ENCODE measurements at places on chromosomes 4 and X.

- H3K27ac ChIP-seq, result no peak overlapping the region
- DNase-seq, result no peak
- H3K36me3 ChIP-seq, result no peaks in the 10 kb centered on the region
- H3K4me1 ChIP-seq, result no peaks in the 10 kb centered on the region
- no peaks in the 10 kb centered on the region for H3K27me3 ChIP-seq
- H3K4me3 ChIP-seq, result no peak overlapping the region
Measured at GRCh38 chrX:143757375-143757774, 36.8 kb upstream of the SPANXN2 start.

- H3K4me1 ChIP-seq, result no peaks in the 10 kb centered on the region
- no peaks in the 10 kb centered on the region for H3K27me3 ChIP-seq
- H3K4me3 ChIP-seq, result no peak overlapping the region
- no peaks in the 10 kb centered on the region for H3K36me3 ChIP-seq
Measured at GRCh38 chr4:171650543-171650942, 162.7 kb upstream of the GALNTL6 start.

GRCh38 chr4:108336076-108336475, 167.3 kb upstream of the LEF1 start:
- no peaks in the 10 kb centered on the region for H3K27me3 ChIP-seq
- H3K27ac ChIP-seq, result no peak overlapping the region
- no peak for DNase-seq
- H3K36me3 ChIP-seq, result no peaks in the 10 kb centered on the region

DNA sequence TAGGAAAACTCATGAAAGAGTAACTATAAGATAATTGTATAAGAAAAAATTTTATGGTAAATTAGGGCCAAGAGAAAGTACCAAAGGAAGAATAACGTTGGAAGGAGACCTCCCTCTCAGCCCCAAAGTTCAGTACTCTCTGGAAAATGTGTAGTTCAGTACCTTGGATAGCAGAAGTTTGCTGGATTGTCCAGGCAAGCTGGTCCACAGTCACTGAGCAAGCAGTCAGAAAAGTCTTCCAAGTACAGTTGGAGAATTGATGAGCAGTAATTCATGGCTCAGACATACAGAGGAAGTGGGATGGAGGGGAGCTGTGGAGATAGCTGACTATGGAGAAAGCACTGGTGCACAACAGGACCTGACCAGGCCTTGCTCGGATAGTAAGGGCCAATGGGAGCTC, 598.2 kb upstream of the NDST4 start:
- no peaks in the 10 kb centered on the region for H3K27me3 ChIP-seq
- H3K36me3 ChIP-seq, result no peaks in the 10 kb centered on the region
- no peak for DNase-seq
- H3K27ac ChIP-seq, result no peak overlapping the region
- H3K4me1 ChIP-seq, result no peaks in the 10 kb centered on the region

GRCh38 chr4:154421618-154422017, 70.0 kb downstream of the DCHS2 start:
- no peaks in the 10 kb centered on the region for H3K36me3 ChIP-seq
- no peaks in the 10 kb centered on the region for H3K4me1 ChIP-seq
- H3K27ac ChIP-seq, result no peak overlapping the region
- H3K27me3 ChIP-seq, result no peaks in the 10 kb centered on the region
- no peak for DNase-seq
- no peak overlapping the region for H3K4me3 ChIP-seq
